ENCODE measurements at places on chromosomes 1 and 21.

DNA sequence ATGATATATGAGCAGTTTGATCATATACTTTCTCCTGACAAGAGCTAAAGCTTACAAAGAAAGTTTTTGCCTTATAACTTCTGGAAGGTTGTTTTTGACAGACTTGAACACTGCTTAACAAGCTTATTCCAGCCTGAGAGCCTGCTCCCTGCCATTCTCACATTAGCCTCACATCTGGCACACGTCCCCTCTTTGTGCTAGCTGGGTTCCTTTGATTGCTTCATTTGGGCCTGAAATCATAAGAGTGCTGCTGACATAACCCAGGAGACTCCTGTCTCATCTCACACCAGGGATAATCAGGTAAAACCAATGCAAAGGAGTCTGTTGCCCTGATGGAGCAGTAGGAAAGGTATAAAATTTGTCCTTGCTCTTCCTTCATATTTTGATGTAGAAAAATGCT is 1411.7 kb upstream of the B3GALT2 start:
- no peak for DNase-seq

- no peak for DNase-seq
These were observed 16.8 kb downstream of the LAMC1 start for GRCh38 chr1:183039985-183040447.

GRCh38 chr1:6625584-6626149 is 999 bp downstream of the THAP3 start:
- no peak for DNase-seq

- DNase-seq: no peak
These were observed 29.0 kb upstream of the HTR1D start for GRCh38 chr1:23246274-23246673.

DNA sequence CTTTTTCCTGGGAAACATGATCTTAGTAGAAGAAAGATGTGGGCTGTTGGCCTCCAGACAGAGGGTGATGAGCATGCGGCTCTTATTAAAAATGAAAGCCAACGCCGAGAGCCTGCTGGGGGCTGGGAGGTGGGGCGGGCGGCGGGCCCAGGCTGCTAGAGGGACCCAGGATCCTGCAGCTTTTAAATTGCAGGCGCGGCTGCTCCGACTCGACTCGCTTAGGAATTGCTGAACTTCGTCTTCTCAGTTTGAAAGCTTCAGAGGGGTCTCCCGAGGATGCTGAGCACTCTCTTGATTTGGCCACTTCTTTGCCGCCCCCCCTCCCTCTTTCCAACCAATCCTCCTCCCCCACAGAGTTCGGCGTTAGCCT is 1.2 kb downstream of the AGPAT3 start:
- no peak for DNase-seq

- no peak for DNase-seq
These were observed 979.2 kb downstream of the MRPL39 start for GRCh38 chr21:24628046-24628445.

- no peak for DNase-seq
These were observed 898 bp upstream of the PTGS2 start for GRCh38 chr1:186681121-186681520.

DNA sequence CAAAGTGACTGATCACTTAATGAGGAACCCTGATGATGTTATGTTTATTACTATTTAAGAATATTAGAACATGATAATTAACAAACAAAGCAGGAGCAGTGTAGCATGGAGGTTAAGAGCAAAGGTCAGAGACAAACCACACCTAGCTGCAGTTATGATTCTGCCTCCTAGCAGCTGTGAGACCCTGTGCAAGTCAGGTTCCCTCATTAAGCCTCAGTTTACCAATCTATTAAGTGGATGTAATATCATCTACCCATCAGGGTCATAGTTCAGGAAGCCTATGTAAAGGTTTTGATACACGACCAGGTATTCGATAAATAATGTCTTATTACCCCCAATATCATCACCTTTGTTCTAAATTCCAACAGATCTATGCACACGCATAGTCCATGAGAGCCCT is 32.0 kb downstream of the DUSP10 start:
- no peak for DNase-seq

- DNase-seq: no peak
These were observed 5.8 kb downstream of the IGSF9 start for GRCh38 chr1:159939678-159940002.

- no peak for DNase-seq
These were observed 36.0 kb downstream of the GPR3 start for GRCh38 chr1:27428316-27429028.

- DNase-seq: no peak
These were observed 41.3 kb upstream of the RAB3GAP2 start for GRCh38 chr1:220313576-220313975.

- DNase-seq: no peak
These were observed 21.6 kb upstream of the RGL1 start for GRCh38 chr1:183783342-183783741.

- no peak for DNase-seq
These were observed 9.7 kb upstream of the STX12 start for GRCh38 chr1:27763358-27763757.

DNA sequence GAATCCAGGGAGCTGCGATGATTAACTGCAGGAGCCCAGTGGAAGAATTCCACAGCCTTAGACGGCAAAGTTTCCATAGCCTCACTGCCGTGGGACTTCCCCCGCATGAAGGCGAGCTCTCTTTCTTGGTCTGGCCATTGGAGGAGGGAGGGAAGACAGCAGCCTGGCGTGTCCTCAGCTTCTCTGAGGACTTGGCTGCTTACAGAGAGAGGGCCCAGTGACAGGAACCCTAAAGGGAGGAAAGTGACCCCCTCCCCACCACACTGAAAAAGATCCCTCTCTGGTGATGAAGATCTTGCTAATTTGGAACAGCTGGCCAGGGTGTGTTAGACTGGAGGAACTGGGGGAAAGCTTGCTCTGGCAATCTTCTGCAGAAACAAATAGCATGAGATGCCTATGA is 41.0 kb downstream of the ATP2B4 start:
- no peak for DNase-seq

- DNase-seq: no peak
These were observed 5.8 kb downstream of the AVPR1B start for GRCh38 chr1:206111271-206111927.

DNA sequence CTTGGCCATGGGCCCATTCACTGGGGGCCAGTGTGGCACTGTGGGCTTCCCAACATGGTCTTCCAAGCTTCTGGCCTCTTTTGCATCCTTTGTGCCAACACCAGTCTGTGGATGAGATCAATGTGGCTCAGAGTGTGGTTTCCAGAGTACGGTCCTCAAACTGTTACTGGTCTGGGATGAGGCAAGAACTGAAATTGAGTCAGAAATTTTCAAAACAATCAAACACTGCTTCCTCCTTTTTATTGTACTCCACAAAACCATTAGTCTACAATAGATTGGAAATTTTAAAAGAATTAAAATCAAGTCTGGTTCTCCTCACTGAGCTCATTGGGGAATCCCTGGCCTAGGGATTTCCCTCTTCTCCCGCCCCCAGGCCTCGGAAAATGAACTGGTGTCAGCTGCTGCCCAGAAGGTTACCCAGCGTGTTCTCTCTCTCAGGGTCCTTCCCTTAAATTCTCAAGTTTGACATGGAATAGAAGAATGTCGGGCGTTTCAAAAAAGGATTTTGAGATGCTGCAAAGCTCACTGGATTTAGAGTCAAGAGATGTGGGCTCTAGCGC is 222.0 kb downstream of the SDCCAG8 start:
- DNase-seq: no peak

DNA sequence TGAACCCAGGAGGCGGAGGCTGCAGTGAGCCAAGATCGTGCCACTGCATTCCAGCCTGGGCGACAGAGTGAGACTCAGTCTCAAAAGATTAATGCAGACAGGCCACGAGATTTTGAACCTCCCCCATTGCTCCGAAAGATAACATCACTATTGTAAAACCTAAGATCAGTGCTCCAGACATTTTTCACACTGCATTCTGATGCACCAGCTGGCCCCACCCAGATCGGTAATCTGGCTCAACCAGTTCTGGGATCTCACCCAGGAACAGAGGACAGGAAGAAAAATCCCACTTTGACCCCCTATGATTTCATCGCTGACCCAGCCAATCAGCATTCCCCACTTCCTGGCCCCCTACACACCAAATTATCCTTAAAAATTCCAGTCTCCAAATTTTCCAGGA is 10.7 kb upstream of the CSRP1 start:
- DNase-seq: no peak

GRCh38 chr1:5992814-5993555 is 760 bp upstream of the NPHP4 start:
- no peak for DNase-seq

- no peak for DNase-seq
These were observed 224.5 kb upstream of the NFIA start for GRCh38 chr1:60857851-60858250.

GRCh38 chr1:150678988-150679387 is 18.0 kb downstream of the GOLPH3L start:
- no peak for DNase-seq

- DNase-seq: no peak
These were observed 537.1 kb downstream of the AJAP1 start for GRCh38 chr1:5191470-5191869.

Data from activated CD8-positive, alpha-beta memory T cell treated with anti-CD3 and anti-CD28 coated beads for 4 hours (primary cell).